ENCODE measurements at places on chromosomes 4 and X.

DNA sequence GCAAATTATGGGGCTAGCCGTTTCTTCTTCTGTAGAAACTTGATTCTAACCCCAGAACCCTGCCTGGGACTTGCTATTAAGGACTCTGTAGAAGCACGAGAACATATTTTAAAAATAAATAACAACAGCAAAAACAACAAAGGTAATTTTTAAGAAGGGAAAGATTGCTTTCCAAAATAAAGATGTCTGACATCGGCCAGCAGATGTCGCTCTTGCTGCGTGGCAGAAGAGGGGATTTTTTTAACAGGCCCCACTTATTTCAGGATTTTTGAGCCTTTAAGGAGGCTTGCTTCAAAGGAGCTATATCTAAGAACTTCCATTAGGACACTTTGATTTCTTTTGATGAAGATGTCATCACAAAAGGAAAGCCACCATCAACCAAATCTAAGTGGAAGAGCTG lies 62.8 kb upstream of the EGFL6 start:
- no peak for DNase-seq

GRCh38 chrX:123358457-123358856 lies 174.4 kb downstream of the GRIA3 start:
- DNase-seq = no peak

GRCh38 chr4:10366628-10367027 lies 90.6 kb downstream of the ZNF518B start:
- no peak for DNase-seq

DNA sequence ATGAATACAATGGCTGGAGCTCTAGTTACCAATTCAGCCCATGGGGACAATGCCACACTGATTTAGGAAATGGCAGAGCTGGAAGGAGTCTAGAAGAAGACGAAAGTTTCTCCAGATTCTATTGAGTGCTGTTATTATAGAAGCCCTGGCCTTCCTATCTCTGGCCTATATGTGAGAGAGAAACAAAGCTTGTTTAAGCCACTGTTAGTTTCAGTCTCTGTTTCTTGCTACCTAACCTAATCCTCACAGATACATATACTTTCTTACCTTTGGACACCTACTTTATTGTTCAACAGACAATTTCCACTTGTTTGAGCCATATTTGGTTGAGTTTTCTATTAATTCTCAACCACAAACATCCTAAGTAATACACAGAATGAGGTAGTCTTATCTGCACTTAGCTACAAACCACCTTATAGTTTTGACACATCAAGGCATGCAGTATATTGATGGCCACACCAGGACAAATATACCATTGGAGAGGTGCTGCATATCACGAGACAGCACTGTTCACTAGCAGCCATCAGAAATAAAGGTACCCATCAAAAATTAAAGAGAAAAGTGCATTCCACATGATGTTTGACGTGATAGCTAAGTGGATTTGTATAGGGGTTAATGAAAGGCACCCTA lies 190.2 kb downstream of the SMIM20 start:
- DNase-seq = no peak

DNA sequence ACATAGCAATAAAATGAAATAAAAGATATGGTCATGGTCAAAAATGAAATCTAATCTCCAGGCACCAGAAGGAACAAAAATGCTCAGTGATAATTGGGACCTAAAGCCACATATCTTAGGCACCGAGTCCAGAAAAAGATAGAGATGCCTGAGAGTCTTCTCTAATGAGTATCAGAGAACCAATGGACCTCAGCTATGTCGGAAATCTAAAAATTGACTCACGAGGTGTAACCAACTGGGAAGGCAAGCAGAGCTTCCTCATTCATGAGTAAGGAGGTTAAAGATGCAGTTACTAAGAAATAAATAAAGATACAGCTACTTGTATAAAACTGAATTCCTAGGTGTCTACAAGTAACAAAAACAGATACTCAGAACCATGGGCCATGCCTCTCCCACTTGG lies 72.1 kb downstream of the KLHL34 start:
- DNase-seq = no peak

GRCh38 chr4:21778702-21779101 lies 169.9 kb downstream of the KCNIP4 start:
- DNase-seq = no peak

- DNase-seq = no peak
Measured at GRCh38 chr4:57550198-57550597, 440.0 kb upstream of the IGFBP7 start.

- DNase-seq = no peak
Measured at GRCh38 chr4:92381616-92382015, 77.8 kb downstream of the GRID2 start.

DNA sequence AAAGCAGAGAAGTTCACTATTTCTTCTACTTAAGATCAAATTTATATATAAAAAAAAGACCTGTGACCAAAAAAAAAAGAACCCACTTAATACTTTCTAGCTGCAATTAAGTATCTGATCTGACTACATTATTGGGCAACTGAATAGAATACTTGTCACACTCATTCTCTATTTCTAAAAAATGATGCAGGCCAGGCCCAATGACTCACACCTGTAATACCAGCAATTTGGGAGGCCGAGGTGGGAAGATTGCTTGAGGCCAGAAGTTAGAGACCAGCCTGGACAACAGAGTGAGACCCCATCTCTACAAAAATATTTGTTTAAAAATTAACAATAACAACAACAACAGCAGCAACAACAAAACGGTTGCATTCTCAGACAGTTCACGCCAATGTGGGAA lies 108.8 kb upstream of the BMP2K start:
- DNase-seq = no peak

DNA sequence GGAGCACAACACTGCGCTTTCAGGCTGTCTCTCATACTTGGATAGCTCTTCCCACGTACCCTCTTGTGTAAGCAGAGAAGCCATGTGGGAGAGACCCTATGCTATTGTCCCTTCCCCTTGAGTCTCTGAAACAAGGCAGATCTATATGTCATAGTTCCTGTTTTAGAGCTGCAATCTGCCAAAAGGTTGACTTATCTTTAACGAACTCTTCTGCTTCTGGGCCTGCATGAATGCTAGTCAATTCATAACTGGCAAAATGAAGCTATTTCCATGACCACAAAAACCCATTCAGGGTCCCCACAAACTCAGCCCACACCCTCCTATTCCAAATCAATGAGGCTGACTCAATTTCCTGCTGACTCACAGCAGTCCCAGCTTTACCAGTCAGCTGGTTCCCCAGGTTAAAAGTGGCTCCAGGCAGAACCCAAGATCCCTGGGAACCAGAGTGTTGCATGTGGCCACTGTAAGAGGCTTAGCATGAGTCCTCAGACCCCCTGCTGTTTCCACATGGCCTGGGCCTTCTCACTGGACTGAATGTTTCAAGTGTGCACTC lies 25.3 kb upstream of the SOD3 start:
- no peak for DNase-seq

DNA sequence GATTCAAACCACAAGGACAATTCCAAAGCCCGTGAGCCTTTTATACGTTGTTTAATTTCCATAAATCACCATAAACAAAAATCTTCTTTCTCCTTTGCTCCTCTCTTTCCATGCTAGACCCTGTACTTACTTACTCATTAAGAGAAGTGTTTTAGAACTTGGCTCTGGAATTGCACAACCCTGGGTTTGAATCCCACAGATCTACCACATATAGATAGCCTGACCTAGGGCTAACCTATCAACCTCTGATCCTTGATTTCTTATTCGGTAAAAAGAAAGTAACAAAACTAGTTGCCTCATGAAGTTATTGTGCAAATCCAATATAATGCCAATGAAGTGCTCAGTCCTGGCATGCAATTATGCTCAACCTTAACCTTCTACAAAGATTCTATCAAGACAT lies 68.8 kb downstream of the ZAR1 start:
- DNase-seq = no peak

- DNase-seq = no peak
Measured at GRCh38 chr4:42390622-42391354, 6.5 kb upstream of the SHISA3 start.

Data from stimulated activated CD8-positive, alpha-beta memory T cell treated with anti-CD3 and anti-CD28 coated beads, Interleukin-4, amount 100 ng/mL, for 4 hours (primary cell).